ENCODE measurements at places on chromosomes 7 and 10. TPM values are rescaled to one million over a fixed set of nuclear protein-coding genes. Genes with fewer than 3 reads are reported as not detected.

The PPP1R17 gene
- total RNA-seq = not detected

The MYOZ1 gene
- 0.33 TPM for total RNA-seq

The BHLHA15 gene
- total RNA-seq = not detected

The SKIDA1 gene
- 0.33 TPM for total RNA-seq

The LRRC18 gene
- 0.06 TPM for total RNA-seq

The MYL10 gene
- not detected for total RNA-seq

The CPA5 gene
- total RNA-seq = not detected

The PPP1R3A gene
- total RNA-seq = not detected

The ANK3 gene
- total RNA-seq = 9.1 TPM

The MAT1A gene
- 1.7 TPM for total RNA-seq

The VSIR gene
- 1.0 TPM for total RNA-seq

The FKBP6 gene
- not detected for total RNA-seq

The PDGFA gene
- total RNA-seq = 37.3 TPM

The ADAM22 gene
- total RNA-seq = 15.0 TPM

The AMPH gene
- total RNA-seq = 7.3 TPM

The MSMB gene
- total RNA-seq = not detected

The BTBD16 gene
- total RNA-seq = not detected

The INHBA gene
- total RNA-seq = 2.2 TPM

The EBF3 gene
- 0.33 TPM for total RNA-seq

The ADAM8 gene
- 0.50 TPM for total RNA-seq

The CTNNA3 gene
- total RNA-seq = 0.02 TPM

The GPR15LG gene
- not detected for total RNA-seq

The HABP2 gene
- not detected for total RNA-seq

The PRKG1 gene
- total RNA-seq = 3.4 TPM

The RNF133 gene
- not detected for total RNA-seq

The TMEM178B gene
- total RNA-seq = 0.04 TPM

The CCM2 gene
- total RNA-seq = 78.6 TPM

The PDE1C gene
- 1.9 TPM for total RNA-seq

The WIPF3 gene
- not detected for total RNA-seq

The STRIP2 gene
- 3.7 TPM for total RNA-seq

The EVX1 gene
- not detected for total RNA-seq

The BZW2 gene
- 265 TPM for total RNA-seq

The CTTNBP2 gene
- 4.8 TPM for total RNA-seq

The SLC26A5 gene
- not detected for total RNA-seq

The OPALIN gene
- total RNA-seq = not detected

The RASSF4 gene
- 7.6 TPM for total RNA-seq

The KCND2 gene
- total RNA-seq = 0.04 TPM

The RASA4B gene
- 0.83 TPM for total RNA-seq

The OR6B1 gene
- total RNA-seq = not detected

The AKR1C8 gene
- 0.12 TPM for total RNA-seq

The EPHA1 gene
- total RNA-seq = not detected

The MYO3A gene
- not detected for total RNA-seq

The AFAP1L2 gene
- 1.3 TPM for total RNA-seq

The ZNF853 gene
- 3.7 TPM for total RNA-seq

The ANKRD1 gene
- 6.0 TPM for total RNA-seq

The ANKRD61 gene
- 1.3 TPM for total RNA-seq

The SNCG gene
- 2.2 TPM for total RNA-seq

The MYL7 gene
- total RNA-seq = not detected

The AQP1 gene
- 1.7 TPM for total RNA-seq

The HTR7 gene
- total RNA-seq = 23.6 TPM

The LDB3 gene
- total RNA-seq = 0.16 TPM

The FAM24B gene
- total RNA-seq = 5.1 TPM

The CXCL12 gene
- 0.06 TPM for total RNA-seq

The LRIT2 gene
- total RNA-seq = not detected

The LIPM gene
- total RNA-seq = not detected

Measured in H4 (cell line).